ENCODE measurements at places on chromosomes 6 and 20.

- DNase-seq: no peak
Observed at GRCh38 chr20:32206760-32207625, 550 bp downstream of the PLAGL2 start.

- DNase-seq: no peak
Observed at GRCh38 chr6:65468307-65468706, 238.7 kb downstream of the EYS start.

DNA sequence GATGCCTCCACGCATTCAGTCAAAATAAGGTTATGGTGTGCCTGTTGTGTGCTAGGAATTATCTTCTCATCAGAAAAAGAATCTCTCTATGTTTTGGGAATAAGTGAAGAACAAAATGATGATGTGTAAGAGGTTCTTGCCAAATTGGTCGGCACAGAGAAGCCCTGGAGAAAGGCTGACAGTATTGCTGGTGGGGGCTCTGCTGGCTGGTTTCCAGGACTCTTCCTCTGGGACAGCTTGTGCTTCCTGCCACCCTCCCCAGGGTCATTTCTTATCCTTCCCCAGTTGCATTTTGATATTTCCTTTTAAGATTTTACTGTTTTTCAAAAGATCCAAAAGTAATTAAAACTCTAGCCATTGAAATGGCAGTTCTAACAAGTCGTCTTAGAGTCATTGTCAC, 22.1 kb downstream of the CST4 start:
- DNase-seq: no peak

DNA sequence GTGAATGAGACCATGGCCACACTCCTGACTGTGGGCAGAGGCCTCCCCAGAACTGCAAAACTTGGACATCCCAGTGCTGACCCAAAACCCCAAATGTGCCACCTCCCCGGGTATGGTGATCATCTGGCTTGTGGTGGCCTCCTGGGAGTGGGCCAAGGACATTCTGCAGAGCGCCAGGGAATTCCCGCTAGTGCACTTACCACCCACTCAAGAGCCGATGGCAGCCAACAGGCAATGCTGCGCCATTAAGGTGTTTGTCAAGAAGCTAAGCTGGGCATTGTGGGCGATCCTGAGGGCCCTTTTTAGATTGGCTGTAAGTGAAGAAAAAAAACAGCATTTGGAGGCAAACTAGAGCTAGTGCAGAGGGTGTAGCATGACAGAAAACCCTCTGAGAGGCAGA, 9.4 kb downstream of the MMP24 start:
- no peak for DNase-seq

DNA sequence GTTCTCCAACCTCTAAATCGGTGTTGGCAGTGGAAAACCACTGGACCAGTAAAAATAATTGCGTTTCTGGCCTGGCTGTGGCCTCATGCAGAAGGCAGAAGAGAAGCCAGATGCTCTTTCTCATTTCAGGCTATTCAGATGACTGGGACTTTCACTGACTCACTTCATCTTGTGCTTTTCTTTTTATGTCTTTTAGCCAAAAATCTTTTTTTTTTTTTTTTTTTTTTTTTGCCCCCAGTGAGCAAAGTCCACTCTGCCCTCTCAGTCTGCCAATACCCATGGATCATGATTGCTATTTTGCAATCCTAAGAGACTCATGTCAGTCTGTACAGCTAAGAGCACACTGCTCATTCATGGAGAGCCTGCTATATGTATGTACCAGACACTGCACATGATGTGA, 962.5 kb downstream of the KIF16B start:
- no peak for DNase-seq

- peak; percentile 43 for DNase-seq
Observed at GRCh38 chr6:105981002-105981887, 104.9 kb upstream of the PRDM1 start.
